NCI-H446 treated with DMSO at 0.1 percent for 48 hours (cell line): ENCODE measurements at places on chromosomes 3 and 15.

DNA sequence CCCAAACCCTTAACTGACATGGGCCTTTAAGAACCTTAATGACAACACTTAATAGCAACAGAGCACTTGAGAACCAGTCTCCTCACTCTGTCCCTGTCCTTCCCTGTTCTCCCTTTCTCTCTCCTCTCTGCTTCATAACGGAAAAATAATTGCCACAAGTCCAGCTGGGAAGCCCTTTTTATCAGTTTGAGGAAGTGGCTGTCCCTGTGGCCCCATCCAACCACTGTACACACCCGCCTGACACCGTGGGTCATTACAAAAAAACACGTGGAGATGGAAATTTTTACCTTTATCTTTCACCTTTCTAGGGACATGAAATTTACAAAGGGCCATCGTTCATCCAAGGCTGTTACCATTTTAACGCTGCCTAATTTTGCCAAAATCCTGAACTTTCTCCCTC, 49.9 kb downstream of the PGPEP1L start:
- no peak for DNase-seq

DNA sequence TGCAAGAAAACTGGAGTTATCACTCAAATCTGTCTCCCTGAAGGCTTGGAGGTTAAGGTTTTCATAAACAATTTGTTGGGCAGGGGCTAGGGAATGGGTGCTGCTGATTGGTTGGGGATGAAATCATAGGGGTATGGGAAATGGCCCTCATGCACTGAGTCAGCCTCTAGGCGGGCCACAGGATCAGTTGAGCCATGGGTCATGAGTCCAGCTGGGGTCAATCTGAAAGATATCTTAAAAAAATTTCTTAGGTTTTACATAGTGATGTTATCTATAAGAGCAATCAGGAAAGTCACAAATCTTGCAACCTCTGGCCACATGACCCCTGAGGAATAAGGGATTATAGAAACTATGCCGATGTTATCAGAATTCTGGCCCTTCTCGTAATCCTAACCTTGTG, 491.7 kb downstream of the ZIC1 start:
- DNase-seq: no peak

DNA sequence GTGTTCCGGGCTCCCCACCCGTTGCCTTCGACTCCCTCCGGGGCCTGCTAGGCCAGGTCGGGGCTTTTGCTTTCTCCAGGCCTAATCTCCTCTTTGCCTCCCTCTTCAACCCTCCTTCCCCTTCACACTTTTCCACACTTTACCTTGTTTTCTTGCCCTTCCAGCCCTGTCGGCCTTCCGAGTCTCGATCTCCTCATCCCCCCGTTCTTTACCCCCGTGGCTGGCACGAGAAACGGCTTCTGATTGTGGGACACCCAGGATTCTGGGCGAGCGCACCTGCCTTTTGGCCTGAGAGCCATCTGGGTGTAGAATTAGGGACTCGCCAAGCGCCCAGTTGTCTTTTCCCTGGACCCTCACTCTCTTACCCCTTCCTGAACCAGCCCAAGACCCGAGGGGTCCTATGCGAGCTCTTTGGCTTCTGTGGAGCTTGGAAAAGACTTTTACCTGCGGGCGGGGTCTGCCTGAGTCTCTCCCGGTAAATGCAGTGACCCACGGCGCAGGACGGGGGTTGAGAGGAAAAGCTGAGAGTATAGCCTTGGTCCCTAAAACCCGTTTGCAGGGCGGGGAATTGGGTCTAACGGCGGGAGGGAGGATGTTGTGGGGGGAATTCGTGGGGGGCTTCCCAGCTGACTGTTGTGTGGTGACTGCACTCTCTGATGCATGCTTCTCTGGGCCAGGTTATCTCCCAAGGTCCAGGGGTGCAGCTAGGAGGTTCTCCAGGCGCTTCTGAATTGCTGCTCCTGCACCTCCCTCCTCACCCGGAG, 5.5 kb upstream of the ONECUT1 start:
- DNase-seq: no peak

DNA sequence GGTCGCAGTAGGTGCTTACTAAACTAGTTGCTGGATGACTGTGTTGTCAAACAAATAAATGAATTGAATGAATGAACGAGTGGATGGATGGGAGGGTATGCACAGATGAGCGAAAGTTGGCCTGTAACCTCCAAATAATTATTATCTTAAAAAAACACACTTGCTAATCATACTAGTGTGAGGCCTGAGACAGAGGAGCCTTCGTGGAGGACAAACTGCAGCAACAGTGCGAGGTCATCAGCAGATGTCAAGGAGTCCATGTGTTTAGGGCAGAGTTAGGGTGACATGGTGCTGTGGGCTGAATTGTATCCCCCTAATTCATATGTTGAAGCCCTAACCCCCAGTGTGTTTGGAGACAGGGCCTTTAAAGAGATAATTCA, 24.4 kb downstream of the CORO2B start:
- no peak for DNase-seq

DNA sequence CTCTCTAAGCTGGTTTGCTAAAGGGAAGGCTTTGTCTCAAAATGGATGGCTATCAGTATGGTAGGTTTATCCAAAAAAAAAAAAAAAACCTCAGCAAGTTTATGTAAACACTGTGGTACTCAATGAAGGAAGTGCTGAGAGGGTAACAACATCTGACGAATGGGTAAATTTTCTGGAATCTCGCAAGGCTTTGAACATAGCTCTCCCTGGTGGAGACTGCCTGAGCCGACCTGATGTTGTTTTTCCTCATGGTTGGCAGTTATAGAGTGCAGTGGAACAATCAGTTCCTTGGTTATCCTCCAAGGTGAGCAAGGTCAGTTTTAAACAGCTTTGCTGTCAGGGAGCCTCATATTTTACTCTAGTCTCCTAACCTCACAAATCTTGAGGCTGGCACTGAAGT, 94.6 kb downstream of the ZPLD1 start:
- no peak for DNase-seq

DNA sequence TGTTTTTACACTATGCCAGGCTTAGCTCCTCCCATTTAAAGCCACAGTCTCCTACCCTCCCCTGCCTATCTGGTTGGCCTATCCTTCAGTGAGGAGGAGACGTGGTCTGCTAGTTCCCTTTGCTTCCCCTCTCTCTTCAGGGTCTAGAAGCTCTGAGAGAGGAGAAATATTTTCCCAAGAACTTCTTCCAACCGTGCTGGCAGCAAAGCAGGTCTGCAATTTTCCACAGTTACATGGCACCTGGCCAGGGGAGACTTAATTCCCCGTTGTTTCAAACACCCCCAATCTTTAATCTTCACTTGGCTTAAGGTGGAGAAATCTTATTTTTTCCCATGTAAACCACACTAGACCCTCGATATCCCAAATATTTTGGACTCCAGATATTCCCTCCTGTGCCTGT, 149.5 kb upstream of the MCTP2 start:
- no peak for DNase-seq

DNA sequence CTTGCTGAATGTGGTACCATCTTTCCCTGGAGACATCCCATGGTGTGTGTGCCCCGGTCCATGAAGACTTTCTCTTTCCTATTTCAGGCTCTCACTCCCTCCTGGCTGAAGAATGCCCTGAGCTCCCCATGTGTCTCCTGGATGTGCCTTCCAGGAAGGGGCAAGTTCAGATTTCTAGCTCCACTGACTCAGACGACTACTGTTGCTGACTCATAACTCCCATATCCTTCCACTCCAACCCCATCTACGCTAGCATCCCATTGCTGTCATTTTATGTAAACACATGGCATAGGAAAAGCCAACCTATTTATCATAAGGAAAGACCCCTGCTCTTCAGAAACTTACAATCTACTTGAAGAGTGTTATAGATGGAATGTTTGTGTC, 95.0 kb downstream of the ADCY5 start:
- DNase-seq: no peak
